ENCODE measurements at places on chromosomes 5 and 9.

GRCh38 chr5:23028445-23029021 is 175.4 kb upstream of the CDH12 start:
- DNase-seq = no peak

DNA sequence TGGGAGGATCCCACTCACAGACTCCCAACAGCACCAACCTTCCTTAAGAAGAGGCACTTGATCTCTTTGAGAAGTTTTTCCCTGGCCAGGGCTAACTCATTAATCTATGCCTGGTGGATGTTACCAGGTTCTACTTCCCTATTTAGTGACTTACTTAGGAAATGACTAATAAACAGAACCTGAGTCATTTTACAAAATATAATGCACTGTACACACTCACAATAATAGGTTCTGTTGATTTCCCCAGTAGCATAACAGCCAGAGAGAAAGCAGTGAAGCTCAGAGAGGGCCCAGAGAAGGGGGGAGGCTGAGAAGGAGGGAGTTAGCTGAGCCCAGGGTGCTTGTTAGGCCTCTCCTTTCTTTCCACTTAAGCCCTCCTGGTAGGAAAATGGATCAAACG is 27.1 kb downstream of the FRMD3 start:
- DNase-seq = no peak

DNA sequence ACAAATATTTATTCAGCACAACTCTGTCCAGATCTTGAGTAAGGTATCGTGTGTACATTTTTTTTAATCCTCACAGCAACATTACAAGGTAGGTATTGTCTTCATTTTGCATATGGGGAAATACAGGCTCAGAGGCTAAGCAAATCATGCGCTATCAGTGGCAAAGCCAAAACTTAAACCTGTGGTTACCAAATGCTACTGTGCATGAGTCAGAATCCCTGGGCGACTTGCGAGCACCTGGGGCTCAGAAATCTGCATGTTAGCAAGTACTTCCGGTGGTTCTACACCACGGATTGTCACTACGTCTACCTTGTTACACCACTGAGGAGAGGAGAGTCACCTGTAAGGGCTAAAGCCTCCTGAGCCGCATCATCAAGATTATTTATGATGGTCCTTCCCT is 21.3 kb downstream of the C5orf58 start:
- DNase-seq = no peak

GRCh38 chr9:11933926-11934325 is 759.3 kb upstream of the TYRP1 start:
- DNase-seq = no peak

DNA sequence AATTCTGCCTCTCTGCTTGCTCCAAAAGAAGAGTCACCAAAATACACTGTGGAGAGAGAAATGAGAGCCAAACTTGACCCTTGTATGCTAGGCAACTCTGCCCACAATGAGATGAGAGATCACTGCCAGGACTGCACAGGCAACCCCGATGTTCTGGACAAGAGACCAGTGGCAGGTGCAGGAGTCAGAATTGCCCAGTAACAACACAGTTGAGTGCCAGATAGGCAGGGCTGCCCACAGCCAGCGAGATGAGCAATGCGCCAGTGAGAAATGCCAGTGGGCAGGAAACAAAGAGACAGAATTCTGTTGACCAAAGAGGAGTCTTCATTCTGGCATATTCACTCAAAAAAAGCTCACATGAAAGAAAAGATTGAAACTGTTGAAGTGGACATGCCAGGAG is 570.7 kb downstream of the CAAP1 start:
- DNase-seq = no peak

GRCh38 chr9:34759432-34760134 is 49.6 kb upstream of the CCL21 start:
- no peak for DNase-seq

- no peak for DNase-seq
Measured at GRCh38 chr5:124195411-124195810, 551.0 kb downstream of the ZNF608 start.

GRCh38 chr5:180540050-180540694 is 46.0 kb downstream of the CNOT6 start:
- DNase-seq = no peak

DNA sequence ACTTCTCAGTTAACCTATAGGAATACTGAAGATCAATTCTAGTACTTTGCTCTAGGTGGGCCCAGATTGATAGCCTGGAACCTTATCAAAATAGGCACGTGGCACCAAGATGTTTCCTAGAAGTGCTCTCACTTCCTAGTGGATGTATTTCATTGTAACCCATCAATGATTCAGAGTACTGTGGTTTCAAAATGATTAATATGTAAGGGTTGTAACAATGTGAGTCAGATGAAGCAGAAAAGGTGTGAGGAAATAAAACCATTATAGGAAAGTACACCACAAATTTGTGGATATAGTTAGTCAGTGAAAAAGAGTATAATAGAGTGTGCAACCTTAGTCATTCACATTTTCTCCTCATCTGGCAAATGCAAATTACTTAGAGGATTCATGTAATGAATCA is 177.3 kb upstream of the FST start:
- no peak for DNase-seq

GRCh38 chr5:1877103-1878049 is 5.3 kb downstream of the IRX4 start:
- no peak for DNase-seq

DNA sequence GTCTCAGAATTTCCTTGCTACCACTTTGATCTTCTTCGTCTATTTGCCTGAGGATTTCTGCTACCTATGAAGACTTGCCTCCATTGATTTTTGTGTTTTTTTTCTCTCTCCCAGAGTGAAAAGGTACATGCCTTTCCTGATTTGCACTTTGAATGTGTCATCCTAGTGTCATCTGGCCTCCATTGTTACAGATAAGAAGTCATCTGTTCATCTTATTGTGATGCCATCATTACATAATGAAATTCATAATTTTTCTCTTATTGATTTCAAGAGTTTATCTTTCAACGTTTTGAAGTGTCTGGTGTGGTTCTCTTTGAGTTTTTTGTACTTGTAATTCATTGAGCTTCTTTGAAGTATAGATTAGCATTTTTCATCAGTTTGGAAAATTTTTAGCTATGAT is 144.8 kb downstream of the SH3GL2 start:
- DNase-seq = no peak

DNA sequence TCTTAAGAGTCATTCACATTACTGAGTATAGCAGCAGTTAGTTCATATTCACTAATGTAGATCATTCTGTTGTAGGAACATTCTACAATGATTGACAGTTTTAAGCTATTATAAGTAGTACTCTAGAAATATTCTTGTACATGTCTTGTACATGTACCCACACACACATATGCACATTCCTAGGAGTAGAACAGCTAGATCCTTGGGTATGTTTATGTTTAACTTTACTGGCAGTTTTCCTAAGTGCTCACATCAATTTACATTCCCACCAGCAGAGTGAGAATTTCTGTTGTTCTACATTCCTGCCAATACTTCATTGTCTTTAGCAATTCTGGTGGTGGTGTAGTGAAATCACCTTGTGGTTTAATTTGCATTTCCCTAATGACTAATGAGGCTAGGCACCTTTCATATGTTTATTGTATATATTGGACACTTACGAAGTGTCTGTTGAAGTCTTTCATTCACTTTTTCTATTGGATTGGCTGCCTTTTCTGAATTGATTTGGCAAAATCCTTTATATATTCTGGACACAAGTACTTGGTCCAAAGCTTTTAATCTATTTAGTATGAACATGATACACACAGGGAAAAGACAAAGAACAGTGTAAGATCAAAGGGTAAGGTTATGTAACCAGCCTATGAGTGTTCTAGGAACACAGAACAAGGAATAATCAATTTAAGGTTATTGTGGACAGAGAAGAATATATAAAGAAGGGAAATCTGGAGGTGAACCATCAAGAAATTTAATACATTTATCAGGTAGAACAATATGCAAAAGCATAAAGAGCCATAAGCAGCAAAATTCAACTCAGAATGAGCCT is 95.6 kb downstream of the MLLT3 start:
- no peak for DNase-seq

DNA sequence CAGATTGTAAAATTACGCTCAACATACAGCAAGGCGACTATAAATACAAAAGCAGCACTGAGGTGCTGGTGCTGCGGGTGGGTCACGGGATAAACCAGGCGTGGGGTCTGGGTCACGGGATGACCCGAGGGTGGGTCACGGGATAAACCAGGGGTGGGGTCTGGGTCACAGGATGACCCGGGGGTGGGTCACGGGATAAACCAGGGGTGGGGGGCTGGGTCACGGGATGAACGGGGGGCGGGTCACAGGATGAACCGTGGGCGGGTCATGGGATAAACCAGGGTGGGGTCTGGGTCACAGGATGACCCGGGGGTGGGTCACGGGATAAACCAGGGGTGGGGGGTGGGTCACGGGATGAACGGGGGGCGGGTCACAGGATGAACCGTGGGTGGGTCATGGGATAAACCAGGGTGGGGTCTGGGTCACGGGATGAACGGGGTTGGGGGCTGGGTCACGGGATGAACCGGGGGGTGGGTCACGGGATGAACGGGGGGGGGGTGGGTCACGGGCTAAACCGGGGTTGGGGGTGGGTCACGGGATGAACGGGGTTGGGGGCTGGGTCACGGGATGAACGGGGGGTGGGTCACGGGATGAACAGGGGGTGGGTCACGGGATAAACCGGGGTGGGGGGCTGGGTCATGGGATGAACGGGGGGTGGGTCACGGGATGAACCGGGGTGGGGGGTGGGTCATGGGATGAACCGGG is 30.2 kb upstream of the SLC9A3 start:
- no peak for DNase-seq

DNA sequence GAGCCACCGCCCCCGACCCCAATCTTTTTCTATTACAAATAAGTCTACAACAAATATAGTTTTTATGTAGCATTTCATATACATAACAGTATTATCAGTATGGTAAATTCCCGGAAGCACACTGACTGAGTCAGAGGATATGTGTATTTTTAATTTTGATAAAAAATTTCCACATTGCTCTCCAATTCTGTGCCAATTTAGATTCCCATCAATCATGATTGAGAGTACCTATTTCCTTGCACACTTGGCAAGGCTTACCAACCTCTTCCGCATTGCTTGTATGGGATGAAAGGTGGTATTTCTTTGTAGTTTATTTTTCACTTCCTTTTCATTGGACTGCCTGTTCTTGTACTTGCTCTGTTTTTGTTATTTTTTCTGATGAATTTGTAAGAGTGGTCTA is 204.6 kb downstream of the RFX3 start:
- no peak for DNase-seq

GRCh38 chr9:4180907-4181605 is 118.8 kb downstream of the GLIS3 start:
- no peak for DNase-seq

DNA sequence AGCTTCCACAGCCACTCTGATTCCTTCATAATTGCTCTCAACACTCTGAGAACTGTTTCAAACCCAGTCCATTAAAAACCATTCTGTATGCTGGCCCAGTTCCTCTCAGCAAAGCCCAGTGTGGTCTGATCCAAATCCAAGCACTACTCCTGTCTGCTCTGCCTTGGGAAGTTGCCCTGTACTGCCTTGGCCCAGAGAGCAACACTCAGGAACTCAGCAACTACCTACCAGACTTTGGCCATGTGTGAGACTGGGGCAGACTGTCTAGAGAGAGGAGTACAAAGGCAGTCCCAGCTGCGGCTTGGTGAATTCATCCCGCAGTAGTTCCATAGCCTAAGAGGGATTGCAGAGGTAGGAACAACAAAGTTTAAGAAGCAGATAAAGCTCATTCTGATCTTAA is 214.4 kb downstream of the MCTP1 start:
- no peak for DNase-seq

- no peak for DNase-seq
Measured at GRCh38 chr5:173743641-173744343, 127.3 kb upstream of the BOD1 start.

DNA sequence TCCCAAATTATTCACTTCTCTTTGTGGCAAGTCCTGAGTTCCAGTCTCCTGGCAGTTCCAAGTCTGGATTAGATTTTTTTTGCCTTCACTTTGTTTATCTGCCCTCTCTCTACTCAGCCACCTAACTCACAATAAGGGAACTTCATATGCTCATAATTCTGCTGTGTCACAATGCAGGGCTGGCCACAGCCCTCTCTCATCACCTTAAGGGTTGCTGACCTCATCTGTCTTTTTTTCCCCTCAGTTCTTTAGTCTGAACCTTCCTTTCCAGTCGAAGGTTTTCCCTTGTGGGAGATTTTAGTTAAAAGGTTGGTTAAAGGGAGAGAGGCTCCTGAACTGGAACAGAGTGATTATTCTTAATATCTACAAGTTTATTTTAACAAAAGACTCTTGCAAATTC is 4.1 kb downstream of the BAG1 start:
- DNase-seq = no peak

DNA sequence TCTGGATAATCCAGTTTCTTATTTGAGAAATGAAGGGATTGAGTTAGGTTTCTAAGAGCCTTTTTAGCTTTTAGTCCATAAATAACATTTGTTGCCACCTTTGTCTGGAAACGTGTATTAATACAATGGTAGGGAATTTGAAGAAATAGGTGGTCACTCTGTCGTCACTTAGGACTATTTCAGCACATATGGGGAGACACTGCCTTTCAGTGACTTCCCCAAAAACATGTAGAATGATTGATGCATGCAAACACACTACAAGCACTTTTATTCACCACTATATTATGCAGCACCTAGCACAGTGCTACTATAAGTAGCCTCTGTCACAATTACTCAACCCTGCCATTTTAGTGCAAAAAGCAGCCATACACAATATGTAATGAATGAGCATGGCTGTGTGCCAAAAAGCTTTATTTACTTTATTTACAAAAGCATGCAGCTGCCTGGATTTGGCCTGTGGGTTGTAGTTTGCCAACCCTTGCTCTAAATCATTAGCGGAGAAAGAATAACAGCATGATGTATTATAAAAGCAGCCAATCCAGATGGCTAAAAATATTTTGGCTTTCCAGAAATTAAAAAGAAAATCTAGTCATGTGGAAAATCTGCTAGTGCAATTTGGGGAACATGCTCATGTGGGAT is 154.2 kb upstream of the HMHB1 start:
- no peak for DNase-seq

- DNase-seq = no peak
Measured at GRCh38 chr5:43635374-43635773, 32.4 kb downstream of the NNT start.

DNA sequence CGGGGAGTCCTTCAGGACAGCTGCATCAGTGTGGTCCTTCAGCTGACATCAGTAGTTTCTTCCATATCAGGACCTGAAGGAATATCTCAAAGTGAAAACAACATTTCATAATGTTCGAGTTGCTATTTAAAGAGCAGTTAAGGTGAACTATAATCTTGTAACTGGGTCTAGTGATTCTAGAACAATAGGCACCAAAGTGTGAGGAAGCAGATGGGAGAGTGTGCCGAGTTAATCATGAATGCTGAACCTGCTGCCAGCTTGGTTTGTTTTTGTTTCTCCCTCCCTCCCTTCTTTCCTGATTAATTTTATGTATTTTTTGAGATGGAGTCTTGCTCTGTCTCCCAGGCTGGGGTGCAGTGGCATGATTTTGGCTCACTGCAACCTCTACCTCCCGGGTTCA is 3.6 kb upstream of the PTGR1 start:
- DNase-seq = no peak

GRCh38 chr9:70263421-70263820 is 4.6 kb downstream of the SMC5 start:
- no peak for DNase-seq

- DNase-seq = peak; percentile 97
Measured at GRCh38 chr5:150473673-150474358, 24.3 kb upstream of the RPS14 start.

GRCh38 chr9:124783830-124784229 is 6.9 kb downstream of the OLFML2A start:
- DNase-seq = no peak

Data from RWPE2 (cell line).